BE2C (cell line): ENCODE measurements at places on chromosomes 1 and 21.

- no peak for DNase-seq
Observed at GRCh38 chr1:227733751-227734545, 1.2 kb downstream of the JMJD4 start.

- no peak for DNase-seq
Observed at GRCh38 chr1:179351281-179351680, 14.5 kb upstream of the AXDND1 start.

GRCh38 chr1:65470766-65471165, 50.3 kb downstream of the LEPR start:
- no peak for DNase-seq

DNA sequence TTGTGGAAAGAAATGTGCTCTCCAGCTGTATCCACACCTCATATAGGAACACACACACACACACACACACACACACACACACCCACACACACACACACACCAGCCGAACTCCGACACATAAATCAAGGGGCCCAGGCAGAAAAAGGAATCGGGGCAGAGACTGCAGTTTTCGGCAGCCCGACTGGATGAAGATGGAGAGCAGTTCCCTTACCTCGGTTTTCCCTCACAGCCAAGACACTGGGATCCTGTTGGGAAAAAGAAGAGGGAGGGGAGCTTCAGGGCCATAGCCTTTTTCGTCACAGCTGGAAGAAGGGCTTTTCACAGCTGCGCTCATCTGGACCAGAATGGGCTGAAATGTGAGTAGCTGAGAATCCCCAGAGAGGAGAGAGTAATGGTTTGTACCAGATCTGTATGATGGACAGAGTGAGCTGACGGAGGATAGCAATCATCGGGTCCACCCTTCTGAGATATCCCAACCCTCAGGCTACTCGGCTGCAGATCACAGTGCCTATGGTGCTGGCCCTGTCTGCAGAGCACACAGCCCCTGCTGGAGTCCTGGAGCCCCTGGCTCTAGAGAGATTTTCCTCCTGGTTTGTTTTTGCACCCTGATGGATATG, 37.7 kb downstream of the PIK3C2B start:
- peak; percentile 43 for DNase-seq

DNA sequence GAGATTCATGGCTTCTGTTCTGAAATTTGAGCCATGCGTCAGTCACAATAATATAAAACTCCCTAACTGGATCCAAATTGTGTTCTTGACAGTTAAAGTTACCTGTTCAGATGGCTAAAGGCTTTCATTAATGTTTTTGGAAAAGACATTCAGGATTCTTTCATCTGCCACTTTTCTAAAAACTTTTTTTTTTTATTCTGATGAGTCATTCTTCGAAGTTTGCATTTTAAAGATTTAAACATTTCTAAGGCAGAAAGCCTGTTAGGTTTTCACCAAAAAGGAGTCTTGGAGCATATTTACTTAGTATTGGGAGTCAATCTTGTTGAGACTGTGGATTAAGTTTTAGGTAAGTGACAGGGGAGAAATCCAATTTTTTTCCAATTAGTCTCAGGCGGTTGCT, 18.9 kb upstream of the SDC3 start:
- no peak for DNase-seq

DNA sequence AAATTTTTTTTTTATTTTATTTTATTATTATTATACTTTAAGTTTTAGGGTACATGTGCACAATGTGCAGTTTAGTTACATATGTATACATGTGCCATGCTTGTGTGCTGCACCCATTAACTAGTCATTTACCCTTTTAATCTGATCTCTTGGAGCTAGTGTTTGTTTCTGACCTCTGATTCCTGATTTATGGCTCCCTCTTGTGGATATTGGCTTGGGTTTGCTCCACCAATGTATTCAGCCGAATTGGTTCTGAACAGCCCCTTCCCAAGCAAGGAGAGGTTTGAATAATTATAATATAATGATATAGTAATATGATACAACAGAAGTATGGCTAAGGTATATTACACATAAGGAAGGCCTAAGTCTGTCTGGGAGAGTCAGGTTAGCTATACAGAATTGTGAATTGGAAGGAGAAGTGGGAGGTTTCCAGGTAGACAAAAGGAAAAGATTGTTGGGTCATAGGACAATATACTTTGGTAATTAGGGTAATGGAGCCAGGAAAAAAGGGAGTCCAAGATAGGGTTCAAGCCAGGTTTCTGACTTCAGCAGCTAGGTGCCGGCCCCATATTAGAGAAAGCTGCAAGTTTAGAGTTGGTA, 53.1 kb upstream of the HMCN1 start:
- no peak for DNase-seq

- no peak for DNase-seq
Observed at GRCh38 chr1:17763995-17764394, 8.9 kb downstream of the ACTL8 start.

- DNase-seq = no peak
Observed at GRCh38 chr21:27189870-27190269, 223.0 kb upstream of the ADAMTS5 start.

- no peak for DNase-seq
Observed at GRCh38 chr1:159207774-159208173, 3.1 kb downstream of the ACKR1 start.
